ENCODE measurements at places on chromosomes 12 and 14. TPM values are rescaled to one million over a fixed set of nuclear protein-coding genes. Genes with fewer than 3 reads are reported as not detected.

IKZF4 gene
- 22.8 TPM for total RNA-seq

SOX5 gene
- total RNA-seq, result 1.7 TPM

INSM2 gene
- total RNA-seq, result not detected

DNA sequence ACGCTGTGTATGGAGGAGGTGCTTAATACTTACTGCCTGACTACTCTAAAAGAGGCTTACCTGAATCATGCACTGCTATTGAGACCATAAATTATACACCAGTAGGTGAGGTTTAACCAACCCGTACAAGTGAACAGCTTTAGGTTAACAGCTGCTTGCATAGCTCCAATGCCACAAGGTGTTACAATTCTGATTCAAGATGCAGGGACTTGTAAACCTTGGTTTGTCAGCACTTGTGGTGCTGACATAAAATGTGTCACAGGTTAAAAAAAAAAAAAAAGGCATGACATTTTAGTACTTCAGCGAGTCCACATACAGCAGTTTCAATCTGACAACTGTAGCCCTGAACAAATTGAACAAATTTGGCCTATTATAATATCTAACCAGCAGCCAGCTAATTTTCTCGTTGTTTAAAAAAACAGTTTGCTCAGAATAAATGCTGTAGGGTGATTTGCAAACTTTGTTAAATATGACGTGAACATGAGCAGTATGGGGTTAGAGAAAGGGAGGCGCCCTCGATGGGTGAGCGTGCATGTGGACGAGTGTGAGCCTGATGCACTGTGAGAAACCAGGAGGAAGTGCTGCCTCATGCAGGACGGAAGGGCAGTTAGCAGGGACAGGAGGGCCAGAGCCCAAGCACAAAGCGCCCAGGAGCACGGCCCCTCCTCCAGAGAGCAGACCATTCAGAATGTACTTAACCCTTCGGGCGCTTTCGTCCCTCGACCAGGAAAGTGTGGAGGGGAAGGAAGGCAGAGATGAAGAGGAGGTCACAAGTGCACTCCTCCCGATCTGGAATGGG is 44.7 kb downstream of the TCHP start:
- DNase-seq, result no peak

DNA sequence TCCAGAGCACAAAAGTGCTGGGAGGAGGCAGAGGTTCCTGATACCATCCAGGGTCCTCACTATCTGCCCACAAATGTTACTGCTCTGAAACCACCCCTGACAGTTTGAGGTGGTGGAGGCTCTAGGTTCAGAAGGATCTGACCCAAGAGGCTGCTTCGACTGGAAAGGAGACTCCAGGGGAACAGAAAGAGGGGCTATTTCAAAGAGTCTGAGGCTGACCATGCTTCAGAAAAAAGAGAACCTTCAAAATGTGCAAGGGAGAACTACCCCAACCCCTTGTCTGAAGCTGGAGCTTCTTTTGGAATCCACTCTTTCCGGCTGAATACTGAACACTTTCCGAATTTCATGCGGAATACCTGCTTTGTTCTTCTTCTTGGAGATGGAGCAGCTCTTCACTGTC is 41.8 kb downstream of the RBM19 start:
- no peak for DNase-seq

DNA sequence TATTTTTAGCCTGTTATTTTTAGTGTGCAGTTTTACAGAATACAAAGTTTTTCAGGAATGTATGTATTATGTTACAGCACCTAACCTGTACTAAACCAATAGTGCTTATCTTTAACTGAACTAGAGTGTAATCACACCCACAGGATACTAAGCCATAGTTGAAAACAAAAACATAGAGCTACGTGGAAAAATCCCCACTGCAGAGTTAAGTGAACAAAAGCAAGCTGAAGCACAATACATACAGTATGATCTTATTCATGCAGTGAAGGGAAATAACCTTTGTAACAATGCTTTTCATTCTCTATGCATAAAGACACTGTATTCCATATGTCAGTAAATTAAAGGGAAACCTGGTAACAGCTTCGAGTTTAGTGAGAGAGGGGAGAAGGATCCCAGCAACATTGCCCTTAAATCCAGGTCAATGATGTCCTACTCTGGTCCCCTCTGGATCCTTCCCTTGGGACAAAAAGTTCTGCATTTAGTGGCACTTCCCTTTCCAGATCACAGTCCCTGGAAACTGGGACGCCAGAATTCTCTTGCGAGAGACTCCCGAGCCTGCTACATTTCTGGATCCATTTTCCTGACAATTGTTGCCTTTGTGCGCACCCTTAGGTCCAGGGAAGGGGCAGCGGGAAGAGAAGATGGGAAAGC is 121.3 kb upstream of the CCND2 start:
- peak; percentile 1 for DNase-seq

- no peak for DNase-seq
Observed at GRCh38 chr14:31228533-31228932, 20.9 kb upstream of the HECTD1 start.

DNA sequence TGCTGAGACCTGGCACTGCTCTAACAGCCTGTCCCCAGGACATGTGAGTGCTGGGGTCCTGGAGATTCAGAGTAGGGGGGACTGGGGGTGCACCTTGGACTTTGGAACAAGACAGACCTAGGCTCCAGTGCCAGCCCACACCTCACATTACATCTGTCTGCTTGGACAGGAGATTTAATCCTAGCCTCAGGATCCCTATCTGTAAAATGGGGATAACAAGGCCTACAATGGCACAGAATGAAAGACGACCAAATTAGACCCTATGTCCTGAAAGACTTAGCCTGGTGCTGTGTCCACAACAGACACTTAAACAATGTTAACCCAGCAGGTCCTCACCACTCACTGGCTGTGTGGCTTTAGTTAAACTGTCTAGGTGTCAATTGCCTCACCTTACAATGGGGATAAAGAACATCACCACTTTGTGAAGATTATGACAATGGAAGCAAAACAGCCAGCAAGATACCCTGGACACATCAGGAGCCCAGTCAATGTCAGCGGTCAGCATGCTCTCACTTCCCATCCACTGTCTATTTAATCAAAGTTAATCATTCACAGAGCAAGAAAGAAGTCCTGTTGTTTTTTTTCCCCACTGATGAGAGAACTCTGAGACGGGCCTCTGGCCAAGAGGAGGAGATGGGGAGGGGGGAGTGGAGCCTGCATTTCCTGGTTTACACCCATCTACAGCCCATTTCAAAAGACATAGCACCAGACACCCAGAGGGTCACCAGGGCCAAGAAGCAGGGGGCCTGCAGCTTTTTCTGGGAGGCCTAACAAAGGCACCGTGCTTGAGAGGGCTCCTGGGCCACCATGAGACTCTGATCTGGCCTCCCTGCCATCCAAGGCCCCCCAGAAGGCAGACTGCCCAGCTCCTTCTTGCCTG is 40.6 kb downstream of the ACTN1 start:
- no peak for DNase-seq
